Activated CD8-positive, alpha-beta memory T cell treated with anti-CD3 and anti-CD28 coated beads, Interleukin-2, amount 10 ng/mL, durations not matched to agents 7 days and 5 days (primary cell): ENCODE measurements at places on chromosomes 7 and 10. TPM values are rescaled to one million over a fixed set of nuclear protein-coding genes. Genes with fewer than 3 reads are reported as not detected.

DNA sequence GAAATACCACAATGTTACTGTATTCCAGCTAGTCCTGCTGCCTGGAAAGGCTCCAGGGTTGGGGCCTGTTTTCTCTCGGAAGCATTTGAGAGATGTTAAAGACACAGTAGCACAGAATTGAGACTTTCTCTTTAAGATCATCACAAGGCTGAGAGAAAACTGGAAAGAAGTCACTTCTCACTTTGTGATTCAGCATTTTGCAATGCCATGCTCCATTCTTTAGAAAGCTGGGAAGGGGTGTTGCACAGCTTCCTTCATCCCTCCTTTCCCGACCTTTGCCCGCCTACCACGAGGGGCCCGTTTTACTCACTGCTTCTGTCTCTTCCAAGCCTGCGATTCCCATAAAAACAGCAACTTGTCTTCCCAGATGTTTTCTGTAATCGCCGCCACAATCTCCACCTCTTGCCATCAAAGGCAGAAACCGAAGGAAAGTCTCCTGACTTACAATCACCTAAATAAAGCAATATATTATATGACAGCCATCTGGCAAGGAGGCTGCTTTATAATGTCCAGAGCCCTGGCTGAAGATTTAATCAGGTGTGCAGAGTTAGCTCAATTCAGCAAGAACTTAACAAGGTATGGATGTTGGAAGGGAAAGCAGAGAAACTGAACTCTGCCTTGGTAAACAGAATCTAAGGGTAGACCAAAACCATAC lies 18.9 kb downstream of the NOD1 start:
- no peak for DNase-seq

DNA sequence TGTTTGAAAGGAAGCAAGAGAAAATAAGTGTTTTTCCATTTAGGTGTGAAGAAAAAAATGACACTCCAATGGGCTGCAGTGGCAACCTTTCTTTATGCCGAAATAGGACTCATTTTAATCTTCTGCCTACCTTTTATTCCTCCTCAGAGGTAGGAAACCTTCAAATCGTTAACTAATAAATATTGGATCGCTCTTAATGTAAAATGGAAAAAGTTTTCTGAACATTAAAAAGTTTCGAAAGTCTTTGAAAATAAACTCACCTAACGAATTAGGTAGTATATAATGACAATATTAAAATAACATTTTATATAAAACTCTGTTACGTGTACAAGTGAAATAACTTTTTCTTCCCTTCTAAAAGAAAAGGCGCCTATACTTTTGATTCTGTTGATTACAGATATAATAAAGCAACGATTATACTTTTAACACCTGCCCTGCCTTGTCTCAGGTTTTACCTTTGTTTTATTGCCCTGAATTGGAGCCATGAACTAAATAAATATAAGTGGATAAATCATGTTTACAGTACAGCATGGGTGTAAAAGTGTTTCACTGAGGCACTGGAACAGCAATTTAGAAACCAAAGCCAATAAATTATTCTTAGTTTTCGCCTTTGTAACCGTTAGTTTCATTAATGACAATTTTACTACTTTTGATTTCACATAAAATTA lies 804 bp downstream of the BCAP29 start:
- no peak for DNase-seq

DNA sequence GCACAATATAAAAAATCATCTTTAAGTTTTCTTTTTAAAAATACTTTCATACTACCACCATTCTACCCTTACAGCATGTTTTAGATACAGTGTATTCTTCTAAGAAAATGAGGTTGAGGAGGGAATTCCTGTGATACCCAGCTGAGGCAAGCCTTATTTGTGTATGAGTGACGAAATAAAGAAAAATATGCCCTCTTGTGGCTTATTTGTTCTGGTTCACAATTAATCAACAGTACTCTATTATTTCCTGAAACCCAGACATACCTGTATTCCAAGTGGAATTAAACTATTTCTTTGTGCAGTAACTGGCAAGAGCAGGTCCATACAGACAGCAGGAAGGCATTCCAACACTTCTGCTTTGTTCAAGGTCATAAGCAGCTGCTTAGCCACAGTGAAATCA lies 4.5 kb upstream of the SEMA3D start:
- DNase-seq: no peak

DNA sequence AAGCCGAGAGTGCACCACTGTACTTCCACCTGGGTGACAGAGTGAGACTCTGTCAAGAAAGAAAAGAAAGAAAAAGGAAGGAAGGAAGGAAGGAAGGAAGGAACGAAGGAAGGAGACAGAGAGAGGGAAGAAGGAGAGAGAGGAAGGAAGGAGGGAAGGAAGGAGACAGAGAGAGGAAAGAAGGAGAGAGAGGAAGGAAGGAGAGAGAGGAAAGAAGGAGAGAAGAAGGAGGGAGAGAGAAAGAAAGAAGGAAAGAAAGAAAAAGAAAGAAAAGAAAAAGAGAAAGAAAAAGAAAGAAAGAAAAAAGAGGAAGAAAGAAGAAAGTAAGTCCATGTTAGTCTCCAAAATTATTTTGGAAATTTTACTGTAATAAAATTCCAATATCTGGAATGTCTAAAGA lies 33.4 kb upstream of the RSBN1L start:
- DNase-seq: no peak

GRCh38 chr7:110960811-110961210 lies 130.1 kb upstream of the LRRN3 start:
- DNase-seq: no peak

DNA sequence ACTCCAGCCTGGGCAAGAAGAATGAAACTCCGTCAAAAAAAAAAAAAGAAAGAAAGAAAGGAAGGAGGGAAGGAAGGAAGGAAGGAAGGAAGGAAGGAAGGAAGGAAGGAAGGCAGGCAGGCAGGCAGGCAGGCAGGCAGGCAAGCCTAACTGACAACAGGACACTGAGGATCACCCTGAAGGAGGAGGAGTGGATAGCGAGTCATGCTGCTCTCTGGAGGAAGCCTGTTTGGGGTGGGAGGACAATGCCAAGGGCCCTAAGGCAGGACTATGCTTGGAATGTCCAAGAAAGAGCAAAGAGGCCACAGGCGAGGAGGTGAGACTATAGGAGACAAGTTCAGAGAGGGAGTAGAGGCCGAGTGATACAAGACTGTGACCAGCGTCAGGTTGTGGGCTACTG lies 107.0 kb upstream of the PARD3 start:
- DNase-seq: no peak

DNA sequence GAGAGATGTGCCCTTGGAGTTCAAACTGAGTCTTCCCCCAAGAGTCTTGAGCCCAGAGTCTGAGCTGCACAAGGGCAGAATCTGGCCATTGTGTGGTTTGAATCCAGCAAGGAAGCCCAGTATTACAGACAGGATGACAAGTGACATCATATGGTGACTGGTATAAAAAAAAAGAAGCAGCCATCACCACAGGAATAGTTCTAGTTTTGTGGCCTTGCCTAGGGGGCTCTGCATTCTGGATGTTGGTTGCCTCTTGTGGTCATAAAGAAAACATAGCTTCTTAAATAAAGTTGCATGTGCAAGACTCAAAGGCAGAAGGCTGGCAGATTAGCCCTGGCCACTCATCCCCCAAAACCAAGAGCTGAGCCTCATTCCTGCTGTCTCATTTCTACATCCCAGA lies 16.8 kb upstream of the LRRC72 start:
- DNase-seq: no peak

MMP21 gene
- total RNA-seq: not detected

GRCh38 chr7:48158404-48158803 lies 12.9 kb upstream of the ABCA13 start:
- DNase-seq: no peak

DNA sequence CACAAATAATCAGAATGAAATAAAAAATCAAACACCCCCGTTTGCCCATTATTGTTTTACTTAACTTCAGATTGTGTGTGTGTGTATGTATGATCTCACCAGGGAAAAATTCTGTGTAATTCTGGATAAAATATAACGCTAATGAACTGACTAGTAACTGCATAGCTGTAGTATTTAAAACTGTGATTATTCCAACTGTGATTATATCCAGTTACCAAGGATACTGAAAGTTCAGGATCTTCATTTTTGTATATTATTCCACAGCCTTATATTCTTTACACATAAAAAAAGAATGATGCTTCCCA lies 2.9 kb downstream of the TWIST1 start:
- DNase-seq: no peak

- no peak for DNase-seq
These were observed 754.4 kb upstream of the IGFBP3 start for GRCh38 chr7:46675456-46675855.

GRCh38 chr10:128052696-128053095 lies 73.5 kb downstream of the MKI67 start:
- no peak for DNase-seq

MGMT gene
- 24.8 TPM for total RNA-seq

GRCh38 chr10:86583983-86584382 lies 62.4 kb upstream of the WAPL start:
- peak; percentile 46 for DNase-seq

DNA sequence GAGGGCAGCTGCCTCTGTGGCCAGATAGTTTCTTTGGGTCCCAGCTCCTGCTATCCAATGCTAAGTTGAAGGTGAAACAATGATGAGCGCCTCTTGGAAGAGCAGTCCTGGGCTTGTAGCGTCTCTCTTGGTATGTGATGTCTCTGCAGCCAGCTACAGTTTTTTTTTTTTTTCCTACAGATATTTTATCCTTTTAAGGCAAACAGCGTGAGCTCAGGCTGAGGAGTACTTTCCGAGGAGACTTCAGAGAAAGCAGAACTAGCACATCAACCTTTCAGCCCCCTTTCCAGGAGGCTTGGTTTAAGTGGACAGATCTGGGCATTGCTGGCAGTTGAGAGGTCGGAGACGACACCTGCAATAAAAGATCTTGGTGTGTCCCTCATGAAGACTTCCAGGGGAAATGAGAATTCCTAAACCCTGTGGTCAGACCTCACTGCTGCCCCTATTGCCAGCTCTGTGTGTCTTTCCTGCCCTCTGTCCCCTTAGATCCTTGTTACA lies 9.1 kb downstream of the PRKG1 start:
- no peak for DNase-seq

- DNase-seq: no peak
These were observed 3.1 kb upstream of the ETV1 start for GRCh38 chr7:13992596-13992964.

PODXL gene
- 2.3 TPM for total RNA-seq

CH25H gene
- total RNA-seq: not detected

- no peak for DNase-seq
These were observed 118.8 kb downstream of the CDK6 start for GRCh38 chr7:92717623-92717992.

- no peak for DNase-seq
These were observed 468.6 kb downstream of the AUTS2 start for GRCh38 chr7:70066844-70067243.

LIPM gene
- total RNA-seq: not detected

ASB15 gene
- total RNA-seq: not detected

DNA sequence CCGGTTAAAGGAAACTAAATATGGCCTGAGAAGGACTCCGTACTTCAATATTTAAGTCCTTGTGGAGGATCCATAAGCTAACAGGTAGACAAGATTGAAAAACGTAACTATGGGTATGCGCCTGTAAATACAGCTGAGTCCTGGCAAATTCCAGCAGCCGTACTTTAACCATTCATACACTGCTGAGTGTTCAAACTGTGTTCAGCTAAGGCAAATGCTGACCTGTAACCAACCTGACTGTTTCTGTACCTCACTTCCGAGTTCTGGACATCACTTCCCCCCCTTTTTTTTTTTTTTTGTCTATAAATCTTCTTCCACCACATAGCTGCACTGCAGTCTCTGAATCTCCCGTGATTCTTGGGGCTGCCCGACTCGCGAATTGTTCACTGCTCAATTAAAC lies 69.1 kb downstream of the SRPK2 start:
- DNase-seq: no peak

TCAF2 gene
- total RNA-seq: 20.8 TPM

DNA sequence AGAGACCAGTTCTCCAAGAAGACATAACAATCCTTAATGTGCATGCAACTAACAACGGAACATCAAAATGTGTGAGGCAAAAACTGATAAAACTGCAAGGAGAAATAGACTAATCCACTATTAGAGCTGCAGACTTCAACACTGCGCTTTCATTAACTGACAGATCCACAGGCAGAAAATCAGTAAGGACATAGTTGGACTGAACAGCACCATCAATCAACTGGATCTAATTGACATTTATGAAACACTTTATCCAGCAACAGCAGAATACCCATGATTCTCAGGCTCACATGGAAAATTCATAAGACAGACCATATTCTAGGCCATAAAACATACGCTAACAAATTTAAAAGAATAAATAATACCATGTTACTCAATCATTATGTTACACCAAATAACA lies 21.6 kb upstream of the ATP6V0A4 start:
- DNase-seq: no peak

NEUROG3 gene
- not detected for total RNA-seq

DNA sequence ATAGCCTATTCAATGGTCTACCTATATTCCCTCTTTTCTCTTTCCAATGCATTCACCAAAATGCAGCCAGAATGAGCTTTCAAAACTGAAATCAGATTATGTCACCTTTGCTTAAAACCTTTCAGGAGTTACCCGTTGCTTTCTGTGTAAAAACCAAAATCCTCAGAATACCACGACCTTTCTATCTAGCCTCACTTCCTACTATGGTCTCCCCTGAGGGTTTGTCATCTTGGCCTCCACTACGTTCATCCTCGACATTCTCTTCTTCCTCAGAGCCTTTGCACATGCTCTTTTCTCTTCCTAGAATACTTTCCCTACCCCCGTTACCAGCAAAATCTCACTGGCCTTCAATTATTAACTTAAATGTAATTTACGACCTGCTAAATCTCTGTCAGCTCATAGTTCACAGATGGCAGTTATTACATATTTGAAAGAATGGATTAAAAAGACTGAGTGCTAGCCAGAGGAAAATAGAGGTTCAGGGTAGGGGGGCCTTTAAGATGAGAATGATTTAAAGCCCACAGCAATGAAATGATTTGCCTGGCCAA lies 380.8 kb upstream of the C7orf33 start:
- no peak for DNase-seq

TBX20 gene
- total RNA-seq: not detected
